ENCODE measurements at places on chromosomes 5 and 9.

DNA sequence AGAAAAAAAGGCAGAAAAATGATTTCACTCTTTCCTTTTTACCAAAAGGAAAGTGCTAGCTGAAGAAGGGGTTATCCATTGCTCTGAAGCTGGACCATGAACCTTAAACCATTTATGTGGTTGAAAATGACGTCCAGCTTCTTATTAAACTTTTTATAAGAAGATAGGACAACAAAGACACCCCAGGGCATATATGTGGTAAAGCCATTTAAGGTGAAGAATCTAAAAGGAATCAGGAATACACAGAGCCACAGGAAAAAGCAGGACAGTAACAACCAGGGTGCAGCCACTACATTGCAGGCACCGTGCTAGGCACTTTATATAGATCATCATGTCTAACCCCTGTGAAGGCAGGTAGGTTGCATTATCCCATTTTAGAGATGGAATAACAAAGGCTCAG is 42.1 kb downstream of the RASEF start:
- DNase-seq: no peak

GRCh38 chr5:87015901-87016300 is 251.8 kb upstream of the RASA1 start:
- DNase-seq: no peak

DNA sequence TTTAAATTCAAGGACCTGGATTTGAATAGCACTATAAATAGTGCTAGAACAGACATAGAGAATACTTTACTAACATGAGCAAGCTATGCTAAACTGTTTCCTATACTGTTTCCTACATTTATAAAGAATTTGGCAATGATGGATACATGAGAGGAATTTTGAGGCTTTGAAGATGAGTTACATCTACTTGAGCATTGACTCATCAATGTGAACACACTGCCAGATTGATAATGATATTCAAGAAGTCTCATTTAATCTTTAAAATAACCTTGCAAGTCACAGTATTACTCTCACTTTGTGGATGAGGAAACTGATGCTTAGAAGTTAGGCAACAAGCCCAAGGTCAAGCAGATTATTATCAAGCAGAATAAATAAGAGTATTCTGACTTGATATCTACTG is 281.9 kb downstream of the DNAH5 start:
- DNase-seq: no peak

DNA sequence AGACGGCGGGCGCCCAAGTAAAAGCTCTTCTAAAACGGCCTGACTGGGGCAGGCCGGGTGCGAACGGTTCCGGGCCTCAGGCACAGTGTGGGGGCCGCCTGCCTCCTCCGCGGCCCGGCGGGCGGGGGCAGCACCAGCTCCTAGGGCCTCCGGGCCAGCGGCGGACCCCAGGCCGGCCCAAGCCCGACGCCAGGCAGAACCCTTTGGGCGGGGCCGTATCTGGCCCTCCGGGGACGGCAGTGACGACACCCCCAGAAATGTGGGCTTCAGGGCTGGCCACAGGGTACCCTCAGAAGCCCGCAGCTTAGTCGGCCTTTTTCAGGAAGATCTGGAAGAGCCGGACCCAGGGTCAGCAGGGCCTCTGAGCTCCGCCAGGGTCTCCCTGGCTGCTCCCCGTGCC is 4.0 kb downstream of the LTC4S start:
- no peak for DNase-seq

DNA sequence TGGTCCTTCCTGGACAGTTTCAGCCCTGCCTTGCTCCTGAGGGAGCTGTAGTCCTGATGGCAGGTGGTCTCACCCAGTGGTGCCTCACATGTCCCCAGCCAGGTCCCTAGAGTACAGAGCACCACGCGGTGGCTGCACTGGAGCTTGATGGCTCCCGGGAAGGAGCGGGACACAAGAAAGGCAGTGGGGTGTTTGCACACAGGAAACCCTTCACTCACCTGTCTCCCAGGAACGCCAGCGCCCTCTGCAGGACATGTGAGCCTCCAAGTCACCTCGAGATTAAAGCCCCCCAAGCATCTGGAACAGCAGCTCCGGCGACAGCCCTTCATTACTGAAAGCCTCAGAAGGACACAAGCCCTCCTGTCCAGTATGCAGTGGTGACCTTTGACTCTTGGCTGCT is 19.9 kb upstream of the TMEM250 start:
- peak; percentile 33 for DNase-seq

- DNase-seq: no peak
These were observed 330.8 kb downstream of the DTWD2 start for GRCh38 chr5:118657576-118657975.

DNA sequence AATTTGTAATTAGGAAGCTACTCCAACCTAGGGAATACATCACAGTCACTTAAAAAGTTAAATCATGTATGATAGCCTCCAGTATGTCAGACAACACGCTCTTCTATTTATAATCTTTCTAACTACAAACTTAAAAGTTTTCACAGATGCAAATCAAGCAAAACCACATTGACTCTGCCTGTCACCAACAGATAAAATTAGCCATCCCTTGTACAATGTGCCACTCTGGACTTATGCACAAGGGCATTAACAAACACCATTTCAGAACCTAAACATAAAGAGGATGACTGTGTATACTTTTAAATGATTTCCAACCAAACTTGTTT is 14.7 kb downstream of the ERP44 start:
- DNase-seq: no peak

GRCh38 chr5:179914032-179914755 is 6.5 kb upstream of the TBC1D9B start:
- no peak for DNase-seq

DNA sequence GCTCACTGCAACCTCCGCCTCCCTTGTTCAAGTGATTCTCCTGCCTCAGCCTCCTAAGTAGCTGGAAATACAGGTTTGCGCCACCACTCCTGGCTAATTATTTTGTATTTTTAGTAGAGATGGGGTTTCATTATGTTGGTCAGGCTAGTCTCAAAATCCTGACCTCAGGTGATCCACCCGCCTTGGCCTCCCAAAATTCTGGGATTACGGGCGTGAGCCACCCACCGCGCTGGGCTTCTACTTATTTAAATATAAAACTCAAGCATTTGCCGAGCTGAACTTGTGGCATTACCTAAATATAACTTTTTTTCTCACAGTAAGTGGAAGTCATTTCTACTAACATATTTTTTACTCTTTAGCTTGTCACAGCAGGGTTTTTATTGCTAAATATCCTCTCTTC is 1356.3 kb upstream of the ACO1 start:
- no peak for DNase-seq

GRCh38 chr9:73515216-73515615 is 363.6 kb downstream of the ANXA1 start:
- no peak for DNase-seq

DNA sequence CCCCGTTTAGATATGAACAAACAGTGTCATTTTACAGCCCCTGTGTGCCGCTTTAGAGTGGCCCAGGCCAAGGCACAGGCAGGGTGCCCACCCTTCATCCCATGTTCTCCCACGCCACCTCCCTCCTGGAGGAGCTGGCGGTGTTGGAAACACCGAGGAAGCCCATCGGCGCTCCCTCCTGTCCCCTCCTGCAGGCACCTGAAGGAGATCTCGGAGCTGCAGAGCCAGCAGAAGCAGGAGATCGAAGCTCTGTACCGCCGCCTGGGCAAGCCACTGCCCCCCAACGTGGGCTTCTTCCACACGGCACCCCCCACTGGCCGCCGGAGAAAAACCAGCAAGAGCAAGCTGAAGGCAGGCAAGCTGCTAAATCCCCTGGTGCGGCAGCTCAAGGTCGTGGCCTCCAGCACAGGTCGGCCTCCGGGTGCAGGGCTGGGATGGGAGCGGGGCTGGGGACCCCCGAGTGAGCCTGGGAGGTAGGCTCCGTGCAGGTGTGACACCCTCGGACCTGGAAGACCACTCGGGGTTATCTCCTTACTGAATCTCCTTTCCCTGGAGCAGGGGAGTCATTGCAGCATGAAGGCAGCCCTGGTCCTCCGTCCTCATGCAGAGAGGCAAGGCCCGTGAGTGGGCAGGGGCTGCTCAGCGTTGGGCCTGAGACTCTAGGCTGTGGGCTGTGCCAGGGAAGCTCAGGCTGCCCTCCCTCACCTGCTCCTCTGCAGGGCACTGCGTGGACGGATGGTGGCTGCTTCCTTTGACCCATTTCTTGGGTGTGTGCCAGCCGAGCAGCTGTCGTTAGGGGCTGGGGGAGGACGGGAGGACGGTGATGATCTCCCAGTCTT is 113.9 kb downstream of the WNK2 start:
- DNase-seq: no peak

GRCh38 chr9:111482694-111483438 is 1.3 kb downstream of the ECPAS start:
- peak; percentile 80 for DNase-seq

- DNase-seq: no peak
These were observed 2.8 kb upstream of the CDK7 start for GRCh38 chr5:69231851-69232250.

DNA sequence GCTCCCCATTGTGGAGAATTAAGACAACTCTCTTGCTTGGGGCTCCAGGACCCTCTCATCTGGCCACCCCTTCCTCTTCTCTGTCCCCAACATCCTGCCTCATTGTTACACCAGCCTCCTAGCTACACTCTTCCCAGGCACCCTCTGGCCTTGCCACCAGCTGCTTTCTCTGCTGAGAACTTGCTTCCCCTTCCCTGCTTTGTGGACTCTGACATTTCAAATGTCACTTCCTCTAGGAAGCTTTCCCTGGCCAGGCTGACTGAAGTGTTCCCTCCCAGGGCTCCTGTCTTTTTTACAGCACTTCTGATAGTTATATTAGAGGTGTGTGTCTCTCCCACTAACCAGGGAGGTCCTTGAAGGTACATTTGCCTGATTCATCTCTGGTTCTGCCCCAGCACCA is 194.0 kb upstream of the KLF4 start:
- DNase-seq: peak; percentile 52

- no peak for DNase-seq
These were observed 19.6 kb downstream of the PRUNE2 start for GRCh38 chr9:76886318-76886717.

DNA sequence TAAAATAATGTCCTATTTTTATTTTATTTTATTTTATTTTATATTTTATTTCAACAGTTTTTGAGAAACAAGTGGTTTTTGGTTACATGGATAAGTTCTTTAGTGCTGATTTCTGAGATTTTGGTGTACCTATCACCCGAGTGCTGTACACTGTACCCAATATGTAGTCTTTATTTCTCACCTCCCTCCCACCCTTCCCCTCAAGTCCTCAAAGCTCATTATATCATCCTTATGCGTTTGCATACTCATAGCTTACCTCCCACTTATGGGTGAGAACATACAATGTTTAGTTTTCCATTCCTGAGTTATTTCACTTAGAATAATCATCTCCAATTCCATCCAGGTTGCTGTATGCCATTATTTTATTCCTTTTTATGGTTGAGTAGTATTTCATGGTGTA is 63.5 kb downstream of the ARRDC3 start:
- DNase-seq: no peak

GRCh38 chr9:86578722-86579121 is 224.5 kb upstream of the TUT7 start:
- DNase-seq: no peak

DNA sequence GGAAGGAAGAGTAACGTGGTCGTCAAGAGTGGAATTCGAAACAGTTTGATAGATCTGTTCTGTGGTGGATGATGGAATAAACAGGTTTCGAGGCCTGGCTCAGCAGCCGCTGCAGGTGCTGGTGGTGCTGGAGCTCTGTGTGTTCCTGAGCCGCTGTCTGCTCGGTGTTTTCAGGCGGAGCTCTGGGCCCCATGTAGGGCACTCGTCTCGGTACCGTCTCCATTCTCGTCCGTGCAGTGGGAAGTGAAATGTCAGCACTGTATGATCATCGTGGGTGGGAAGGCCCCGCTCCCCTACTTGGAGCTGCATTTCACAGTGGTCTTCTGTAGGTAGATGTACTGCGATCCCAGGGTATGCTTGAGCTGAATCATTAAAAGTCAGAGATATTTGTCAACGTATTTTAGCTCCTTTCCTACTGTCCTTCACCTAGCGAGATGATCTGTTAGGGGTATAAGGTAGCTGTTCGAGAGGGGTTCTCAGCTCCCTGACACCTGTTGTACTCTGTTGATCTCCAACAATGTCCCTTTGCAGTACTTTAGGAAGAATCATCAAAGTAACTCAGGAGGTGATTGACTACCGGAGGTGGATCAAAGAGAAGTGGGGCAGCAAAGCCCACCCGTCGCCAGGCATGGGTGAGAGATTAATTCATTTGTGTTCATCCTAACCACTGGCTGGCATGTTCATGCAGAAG is 35.9 kb downstream of the TENT4A start:
- DNase-seq: no peak

DNA sequence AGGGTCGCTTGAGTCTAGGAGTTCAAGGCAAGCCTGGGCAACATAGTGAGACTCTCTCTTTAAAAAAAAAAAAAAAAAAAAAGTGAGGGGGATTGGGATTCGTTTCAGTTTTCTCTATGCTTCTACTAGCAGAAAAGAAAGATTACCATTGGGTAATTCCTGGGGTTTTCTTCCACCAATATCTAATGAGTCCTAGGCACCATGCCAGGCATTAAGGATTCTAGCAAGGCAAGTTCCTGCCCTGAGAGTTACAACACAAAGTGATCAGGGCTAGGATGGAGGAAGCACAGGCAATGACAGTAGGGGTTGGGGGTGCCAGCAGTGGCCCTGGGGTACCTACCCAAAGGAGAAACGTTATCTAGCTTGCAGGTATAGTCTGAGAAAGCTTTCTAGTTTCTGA is 90.8 kb downstream of the PCDH1 start:
- DNase-seq: no peak

GRCh38 chr5:171570244-171570825 is 150.9 kb downstream of the FGF18 start:
- DNase-seq: no peak

DNA sequence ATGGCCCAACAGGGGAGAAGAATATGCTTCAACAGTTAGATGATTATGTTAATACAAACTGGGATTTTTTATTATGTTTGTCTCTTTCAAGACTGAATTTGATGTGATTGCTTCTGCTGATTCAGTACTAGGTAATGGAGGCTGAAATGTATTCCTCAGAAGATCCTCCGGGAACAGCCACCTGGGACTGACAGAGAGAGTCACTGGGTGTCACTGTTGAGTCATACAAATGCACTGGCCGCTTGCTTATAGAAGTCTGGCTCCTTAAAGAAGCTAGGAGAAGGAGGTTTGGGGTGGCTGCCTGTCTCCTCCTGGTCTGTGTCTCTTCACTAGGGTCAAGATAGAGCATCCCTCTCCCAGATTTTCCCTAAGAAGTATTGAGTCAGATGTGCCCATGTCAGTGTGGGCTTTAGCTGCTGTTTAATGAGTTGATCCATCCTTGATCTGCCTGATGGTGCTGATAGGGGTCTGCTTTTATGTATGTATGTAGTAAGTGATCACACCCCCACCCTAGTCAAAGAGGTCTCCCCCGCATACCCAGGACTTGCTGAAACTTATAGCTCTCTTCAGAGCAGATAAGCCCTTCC is 773.4 kb downstream of the BRINP1 start:
- no peak for DNase-seq

DNA sequence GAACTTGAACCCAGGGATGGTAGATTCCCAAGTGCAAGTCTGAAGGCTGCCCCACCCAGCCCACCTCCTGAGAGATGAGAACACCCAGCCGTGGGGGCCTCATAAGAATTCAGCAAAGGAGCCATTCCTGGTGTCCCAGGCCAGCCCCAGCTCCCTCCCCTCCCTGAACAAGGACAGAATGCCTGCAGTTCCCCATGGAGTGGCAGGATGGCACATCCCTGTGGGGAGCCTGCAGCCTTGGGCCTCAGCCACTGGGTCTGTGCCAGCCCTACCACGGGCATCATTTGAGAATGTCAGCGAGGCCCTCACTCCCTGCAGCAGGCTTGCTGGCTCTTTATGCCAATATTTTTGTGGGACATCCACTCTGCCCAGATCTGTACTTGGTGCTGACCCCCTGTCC is 36.2 kb upstream of the RAPGEF1 start:
- DNase-seq: no peak

Measured in left lung (tissue), 14 donors.